Left lung (tissue), 14 donors: ENCODE measurements at places on chromosomes 6 and 20.

GRCh38 chr20:39532205-39532604 is 570.1 kb downstream of the DHX35 start:
- DNase-seq = no peak

DNA sequence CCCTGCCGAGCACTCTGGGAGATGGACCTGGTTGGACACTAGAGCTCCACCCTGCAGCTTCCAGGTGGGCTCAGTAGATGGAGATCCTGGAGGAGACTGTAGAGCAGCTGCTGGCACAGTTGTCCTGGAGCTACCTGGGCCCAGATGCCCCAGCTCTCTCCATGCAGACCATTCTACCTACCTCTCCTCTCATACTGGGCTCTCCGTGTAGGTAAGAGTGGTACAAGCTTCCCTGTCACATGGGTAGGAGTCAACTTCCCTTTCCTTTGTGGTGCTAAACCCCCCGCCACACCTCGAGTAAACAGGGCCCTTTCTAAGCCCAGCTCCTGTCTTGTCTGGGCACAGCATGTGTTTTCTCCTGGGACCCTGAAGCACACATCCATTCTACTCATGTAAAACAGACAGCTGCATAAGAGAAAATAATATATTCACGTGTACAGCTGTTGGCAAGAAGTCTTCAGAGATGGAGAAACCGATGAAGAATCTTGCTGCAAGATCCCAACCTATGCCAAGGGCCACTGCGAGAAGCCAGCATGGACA is 108.1 kb upstream of the DUSP22 start:
- DNase-seq = no peak

GRCh38 chr6:166691746-166692145 is 64.7 kb upstream of the RPS6KA2 start:
- no peak for DNase-seq

GRCh38 chr6:41693281-41694240 is 41.8 kb downstream of the TFEB start:
- no peak for DNase-seq

DNA sequence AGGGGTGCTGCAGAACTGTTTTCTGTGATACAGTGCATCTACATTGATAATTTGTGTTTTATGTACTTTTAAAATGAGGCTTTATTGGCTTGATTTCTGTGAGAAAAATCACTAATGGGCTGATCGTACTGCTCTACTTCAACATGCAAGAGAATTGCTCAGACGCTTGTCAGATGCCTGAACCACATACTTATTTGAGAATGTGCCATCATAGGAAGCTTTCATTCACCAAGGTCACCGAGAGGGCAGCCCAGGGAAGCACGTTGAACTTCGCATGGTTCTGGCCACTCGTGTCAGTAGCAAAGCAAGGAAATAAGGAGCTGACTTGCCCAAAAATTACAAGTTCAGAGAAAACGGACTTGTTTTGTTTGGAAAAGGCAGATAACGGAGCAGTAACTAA is 168.5 kb upstream of the AKAP12 start:
- DNase-seq = peak; percentile 79

DNA sequence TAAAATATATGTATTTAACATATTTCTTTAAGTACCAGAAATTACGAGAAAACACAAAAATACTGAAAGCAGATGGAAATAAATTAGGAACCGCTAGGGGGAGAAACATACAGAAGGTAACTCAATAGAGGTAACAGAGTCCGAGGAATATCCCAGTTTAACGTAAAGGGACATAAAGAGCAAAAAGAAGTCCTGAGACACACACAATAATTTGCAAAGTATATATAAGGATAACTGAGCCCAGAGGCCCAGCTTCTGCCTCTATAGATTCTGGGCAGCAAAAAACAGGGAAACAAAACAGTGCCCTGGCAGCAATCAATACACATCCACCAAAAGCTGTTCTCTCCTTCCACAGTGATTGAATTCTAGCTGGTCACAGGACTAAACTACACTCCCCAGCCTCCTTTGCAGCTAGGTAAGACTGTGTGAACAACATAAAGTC is 15.1 kb downstream of the TBC1D32 start:
- peak; percentile 28 for DNase-seq

DNA sequence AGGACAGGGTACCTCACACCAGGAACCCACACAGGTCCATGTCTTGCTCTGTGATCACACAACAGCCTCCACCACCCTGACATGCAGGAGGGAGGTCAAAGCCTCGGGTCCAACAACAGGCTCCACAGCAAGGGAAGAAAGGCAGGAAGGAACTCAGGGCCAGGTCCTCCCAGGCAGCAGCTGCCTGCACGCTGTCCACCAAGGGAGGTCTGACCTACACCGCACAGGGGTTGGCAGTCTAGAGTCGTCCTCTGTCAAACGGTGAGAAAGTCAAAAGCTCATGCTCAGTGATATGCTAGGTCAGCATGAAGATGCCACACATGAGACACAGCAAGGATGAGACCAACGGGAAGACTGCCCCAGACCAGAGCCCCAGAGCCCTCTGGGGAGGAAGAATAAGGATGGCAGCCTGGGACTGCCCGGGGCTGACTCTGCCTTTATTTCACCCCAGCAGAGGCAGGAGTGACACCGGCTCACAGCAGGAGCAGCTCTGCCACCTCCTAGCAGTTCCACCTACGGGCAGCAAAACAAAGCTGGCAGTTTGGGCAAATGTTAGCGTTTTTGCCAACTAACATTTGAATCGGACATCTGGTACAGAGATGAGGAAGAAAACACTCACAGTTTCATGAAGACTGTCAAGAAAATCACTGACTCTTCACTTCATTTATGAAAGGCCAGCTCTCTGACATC is 8.5 kb downstream of the GMEB2 start:
- no peak for DNase-seq

- no peak for DNase-seq
These were observed 27.9 kb upstream of the CCR6 start for GRCh38 chr6:167094820-167095637.

GRCh38 chr20:17870086-17870740 is 98.4 kb downstream of the SNX5 start:
- DNase-seq = no peak

DNA sequence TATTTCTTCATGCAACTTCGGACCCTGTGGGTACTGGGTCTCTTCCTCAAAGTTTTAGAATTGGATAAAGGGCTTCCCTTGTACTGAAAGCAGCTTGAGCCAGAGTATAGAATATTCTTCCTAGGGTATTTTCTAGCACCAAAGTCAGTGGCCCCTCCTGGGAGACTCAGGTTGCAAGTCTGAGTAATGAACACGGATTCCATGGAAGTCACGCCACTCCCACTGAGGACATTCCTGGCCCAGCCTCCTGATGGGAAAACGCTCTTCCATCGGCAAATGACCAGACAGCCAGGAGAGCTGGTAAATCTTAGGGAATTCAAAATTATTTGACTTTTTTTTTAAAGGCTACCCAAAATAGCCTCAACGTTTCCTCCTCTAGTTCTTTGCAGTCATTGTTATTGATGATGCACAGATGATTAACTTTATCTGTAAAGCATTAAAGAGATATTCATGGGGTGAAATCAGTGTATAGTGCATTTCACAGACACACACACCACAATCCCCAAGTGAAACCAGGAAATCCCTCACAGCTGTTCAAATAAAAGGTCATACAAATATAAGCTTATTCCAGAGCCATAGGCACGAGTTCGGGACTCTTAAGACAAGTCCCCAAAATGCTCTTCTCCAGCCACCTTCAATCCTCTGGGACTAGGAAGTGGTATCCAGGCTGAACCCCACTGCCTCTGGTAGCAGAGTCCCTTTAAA is 248.8 kb downstream of the SOD2 start:
- DNase-seq = no peak

GRCh38 chr6:168903613-168904345 is 349.9 kb downstream of the THBS2 start:
- no peak for DNase-seq

GRCh38 chr20:9068841-9069663 is at the start of gene PLCB4:
TSS of gene PLCB4 (plus strand) at chr20:9069087. CDS start at chr20:9307815, 238,728 bp downstream.
- DNase-seq = no peak

DNA sequence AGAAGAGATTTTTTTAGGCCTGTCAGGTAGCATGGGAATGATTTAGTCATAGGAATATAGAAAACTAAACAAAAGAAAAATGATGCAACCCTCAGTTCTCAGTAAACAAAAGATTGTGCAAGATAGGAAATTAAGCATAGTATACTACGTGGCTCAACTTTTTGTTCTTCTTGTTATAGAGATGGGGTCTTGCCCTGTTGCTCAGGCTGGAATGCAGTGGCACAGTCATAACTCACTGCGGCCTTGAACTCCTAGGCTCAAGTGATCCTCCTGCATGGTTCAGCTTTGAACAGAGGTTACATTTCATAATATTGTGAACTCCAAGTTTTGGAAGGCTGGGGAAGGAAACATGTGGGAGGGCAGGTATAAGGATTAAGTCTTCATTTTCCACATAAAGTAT is 28.5 kb downstream of the SLX4IP start:
- no peak for DNase-seq

DNA sequence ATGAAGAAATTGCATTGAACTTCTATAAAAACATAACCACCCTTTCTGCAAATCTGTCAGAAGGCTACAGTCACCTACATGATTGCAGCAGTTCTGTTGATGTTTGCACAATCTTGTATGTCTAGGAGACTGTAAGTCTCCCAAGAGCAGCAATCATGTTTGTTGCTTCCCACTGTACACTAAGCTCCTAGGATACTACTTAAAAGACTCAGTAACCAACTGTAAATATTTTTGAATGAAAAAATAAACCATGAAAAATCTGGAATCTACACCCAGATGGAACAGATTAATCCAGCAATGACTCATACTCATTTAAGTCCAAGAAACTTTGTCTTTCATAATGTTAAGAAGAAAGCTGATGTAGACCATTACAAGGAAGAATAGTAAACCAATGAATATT is 168.5 kb upstream of the ATXN1 start:
- DNase-seq = no peak

- no peak for DNase-seq
These were observed 33.7 kb upstream of the KCNQ5 start for GRCh38 chr6:72588155-72588554.

GRCh38 chr6:101398716-101399615 is 5.5 kb downstream of the GRIK2 start:
- DNase-seq = no peak

GRCh38 chr6:13517116-13517515 is 29.7 kb upstream of the GFOD1 start:
- no peak for DNase-seq

GRCh38 chr6:44667226-44667625 is 279.7 kb downstream of the CDC5L start:
- DNase-seq = no peak

DNA sequence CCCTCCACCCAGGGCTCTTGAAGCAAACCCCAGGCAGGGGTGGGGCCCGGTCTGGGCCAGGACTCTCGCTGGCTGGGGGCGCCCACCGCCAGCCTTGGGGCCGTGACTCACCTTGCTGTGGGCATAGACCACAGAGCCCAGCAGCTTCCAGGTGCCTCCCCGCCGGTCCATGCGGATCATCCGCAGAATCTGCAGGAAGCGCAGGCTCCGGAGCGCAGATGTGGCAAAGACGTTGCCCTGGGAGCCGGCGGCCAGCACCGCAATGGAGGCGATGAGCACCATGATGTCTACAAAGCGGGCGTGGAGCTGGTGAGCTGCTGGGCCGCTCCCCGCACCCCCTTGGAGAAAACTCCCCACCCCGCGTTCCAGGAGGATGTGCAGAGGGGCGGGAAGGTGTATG is 27.9 kb downstream of the KCNQ2 start:
- DNase-seq = no peak

- no peak for DNase-seq
These were observed 514.8 kb upstream of the IMPG1 start for GRCh38 chr6:76587271-76587670.

DNA sequence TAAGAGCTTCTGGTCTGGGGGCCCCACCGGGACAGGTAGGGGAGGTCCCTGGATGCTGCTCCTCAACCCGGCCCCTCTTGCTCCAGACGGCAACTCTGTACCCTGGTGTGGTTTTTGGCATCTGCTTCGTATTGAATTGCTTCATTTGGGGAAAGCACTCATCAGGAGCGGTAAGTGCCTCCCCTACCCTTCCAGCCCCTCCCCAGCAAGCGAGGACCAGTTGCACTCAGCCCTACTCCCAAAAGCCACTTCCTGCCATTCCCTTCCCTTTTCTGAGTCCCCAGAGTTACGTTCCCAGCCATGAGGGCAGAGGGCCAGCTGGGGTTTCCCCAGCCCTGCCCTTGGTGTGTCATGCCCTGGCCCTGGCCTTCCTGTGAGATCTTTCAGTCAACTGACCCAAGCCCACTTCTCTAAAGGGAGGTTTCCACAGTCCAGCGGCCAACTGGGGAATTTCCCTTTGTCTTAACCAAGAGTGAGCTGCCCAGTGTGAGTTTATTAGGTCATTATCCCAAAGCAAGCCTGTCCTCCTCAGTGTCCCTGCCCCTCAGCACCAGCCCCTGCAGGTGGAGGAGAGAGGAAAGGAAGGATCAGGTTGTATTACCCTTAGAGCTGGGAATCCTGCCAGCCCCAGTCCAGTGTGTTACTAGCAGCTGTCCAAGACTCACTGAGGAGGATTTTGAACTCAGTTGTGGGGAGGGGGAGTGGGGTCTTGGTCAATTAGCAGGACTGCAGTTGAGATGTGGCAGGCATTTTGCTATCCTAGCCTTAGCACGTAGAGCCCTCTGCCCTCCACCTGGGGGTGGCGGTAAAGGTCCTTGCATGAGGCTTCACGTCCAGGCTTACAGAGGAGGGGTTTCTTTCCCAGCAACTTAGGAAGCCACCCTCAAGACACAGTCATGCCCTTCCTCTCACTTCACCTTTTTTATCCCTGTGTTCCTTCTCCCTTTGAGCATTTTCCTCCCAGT is 45.8 kb downstream of the TM9SF4 start:
- peak; percentile 59 for DNase-seq

GRCh38 chr6:142872376-142872775 is 72.6 kb downstream of the HIVEP2 start:
- DNase-seq = no peak

GRCh38 chr6:53847796-53848314 is 53.0 kb downstream of the LRRC1 start:
- DNase-seq = no peak

GRCh38 chr6:138864343-138864890 is 68.5 kb downstream of the ECT2L start:
- no peak for DNase-seq

GRCh38 chr6:54151861-54152260 is 40.6 kb downstream of the MLIP start:
- no peak for DNase-seq

GRCh38 chr6:75114195-75114594 is 91.7 kb downstream of the COL12A1 start:
- DNase-seq = no peak
